C1 segment of cervical spinal cord (tissue), 14 donors: ENCODE measurements at places on chromosomes 2 and 18.

- no peak for DNase-seq
These were observed 401.6 kb upstream of the SMIM21 start for GRCh38 chr18:75829091-75829490.

GRCh38 chr2:233553366-233553765 lies 13.2 kb downstream of the USP40 start:
- DNase-seq = no peak

GRCh38 chr2:218962859-218963492 lies 3.5 kb downstream of the CDK5R2 start:
- peak; percentile 46 for DNase-seq

DNA sequence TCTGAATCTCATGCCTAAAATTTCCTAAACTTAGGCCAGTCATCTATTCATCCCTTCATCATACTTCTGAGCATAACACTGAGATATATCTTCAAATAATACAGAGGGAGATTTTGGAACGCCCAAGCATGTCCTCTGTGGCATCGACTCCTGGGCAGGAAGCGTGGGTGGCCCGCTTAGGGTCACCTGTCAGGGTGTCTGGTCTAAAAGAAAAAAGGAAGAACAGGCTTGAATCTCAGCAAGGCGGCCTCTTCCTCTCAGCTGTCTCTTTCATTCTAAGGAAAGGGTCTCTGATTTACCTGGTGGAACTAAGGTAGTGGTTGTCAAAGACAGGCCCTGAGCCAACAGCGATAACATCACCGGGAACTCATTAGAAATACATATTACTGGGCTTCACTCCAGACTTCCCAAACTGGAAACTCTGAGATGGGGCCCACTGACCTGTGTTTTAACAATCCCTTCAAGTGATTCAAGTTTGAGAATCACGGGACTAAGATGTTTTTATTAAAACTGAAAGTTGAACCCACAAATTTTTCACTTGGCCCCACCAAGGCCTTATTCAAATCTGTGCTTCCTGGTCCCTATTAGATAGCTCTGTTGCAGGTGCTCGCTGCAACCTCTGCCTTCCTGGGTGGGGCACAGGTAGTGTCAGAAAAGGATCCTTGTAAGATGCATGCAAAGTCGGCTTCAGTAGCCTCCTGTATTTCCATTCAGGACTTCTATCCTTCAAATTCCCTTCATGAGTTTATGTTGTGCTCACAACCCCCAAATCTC lies 162.3 kb upstream of the CCDC68 start:
- no peak for DNase-seq

- no peak for DNase-seq
These were observed 27.6 kb downstream of the CUL3 start for GRCh38 chr2:224557610-224558009.

- DNase-seq = no peak
These were observed 99.6 kb downstream of the PRPF40A start for GRCh38 chr2:152617456-152618192.

DNA sequence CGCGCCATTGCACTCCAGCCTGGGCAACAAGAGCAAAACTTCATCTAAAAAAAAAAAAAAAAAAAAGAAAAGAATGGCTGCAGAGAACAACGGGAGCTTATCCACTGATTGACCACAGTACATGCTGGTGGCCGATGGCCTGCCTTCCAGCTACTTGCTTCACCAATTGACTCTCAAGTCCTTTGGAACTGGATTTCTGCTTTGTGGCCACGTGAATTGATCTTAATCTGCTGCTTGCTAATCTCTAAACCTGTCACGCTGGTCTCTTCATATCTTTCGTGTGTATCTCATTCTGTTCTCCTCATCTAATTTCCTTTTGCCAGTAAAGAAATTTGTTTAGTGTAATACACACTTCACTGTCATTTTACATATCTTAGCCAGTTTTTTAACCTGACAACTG lies 512.5 kb upstream of the CNTNAP5 start:
- no peak for DNase-seq

DNA sequence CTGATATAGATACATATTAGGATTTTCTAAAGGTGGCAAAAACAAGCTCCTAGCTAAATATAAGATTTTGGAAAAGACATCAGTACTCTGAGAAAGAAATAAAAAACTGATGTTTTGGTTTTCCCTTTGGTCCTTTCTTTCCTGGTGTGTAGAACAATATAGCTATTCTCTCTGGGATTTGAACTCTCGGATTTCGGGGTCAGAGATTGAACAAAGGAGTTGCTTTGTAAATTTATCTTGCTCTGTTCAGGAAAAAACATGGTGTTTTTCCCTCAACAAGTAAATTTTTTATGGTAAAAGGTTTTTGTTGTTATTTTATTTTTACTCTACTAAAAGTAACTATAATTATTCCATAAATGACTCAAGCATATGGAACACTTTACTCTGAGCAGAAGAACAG lies 889.3 kb downstream of the ERBB4 start:
- DNase-seq = no peak

DNA sequence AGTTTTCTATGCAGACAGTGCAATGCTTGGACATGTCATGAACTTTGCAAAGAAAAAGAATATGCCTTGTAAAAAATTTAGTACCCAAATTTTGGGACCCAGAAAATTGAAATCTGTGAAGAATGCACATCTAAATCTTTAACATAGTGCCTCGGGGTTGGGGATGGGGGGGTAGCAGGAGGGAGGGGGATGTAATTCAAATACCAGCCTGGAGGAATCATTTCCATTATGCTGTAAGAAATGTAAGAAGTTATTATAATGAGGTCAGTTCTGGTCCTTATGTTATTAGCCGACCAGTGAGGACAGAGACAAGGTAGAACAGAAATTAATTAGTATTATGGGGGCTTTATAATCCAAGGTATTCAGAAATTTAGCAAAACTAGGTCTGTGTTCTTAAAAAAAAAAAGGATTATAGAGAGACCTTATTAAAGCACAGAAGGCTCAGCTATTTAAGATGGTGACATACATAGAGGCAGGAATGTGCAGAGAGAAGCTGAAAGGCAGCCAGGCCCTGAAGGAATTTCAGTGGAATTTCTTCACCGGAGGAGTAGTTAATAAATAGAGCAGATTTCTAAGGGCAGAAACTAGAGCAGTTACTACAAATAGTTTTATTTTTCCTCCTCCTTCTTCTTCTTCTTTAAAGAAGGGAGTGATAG lies 89.0 kb upstream of the RBMS1 start:
- DNase-seq = no peak
